ENCODE measurements at places on chromosomes 3 and 15. TPM values are rescaled to one million over a fixed set of nuclear protein-coding genes. Genes with fewer than 3 reads are reported as not detected.

DNA sequence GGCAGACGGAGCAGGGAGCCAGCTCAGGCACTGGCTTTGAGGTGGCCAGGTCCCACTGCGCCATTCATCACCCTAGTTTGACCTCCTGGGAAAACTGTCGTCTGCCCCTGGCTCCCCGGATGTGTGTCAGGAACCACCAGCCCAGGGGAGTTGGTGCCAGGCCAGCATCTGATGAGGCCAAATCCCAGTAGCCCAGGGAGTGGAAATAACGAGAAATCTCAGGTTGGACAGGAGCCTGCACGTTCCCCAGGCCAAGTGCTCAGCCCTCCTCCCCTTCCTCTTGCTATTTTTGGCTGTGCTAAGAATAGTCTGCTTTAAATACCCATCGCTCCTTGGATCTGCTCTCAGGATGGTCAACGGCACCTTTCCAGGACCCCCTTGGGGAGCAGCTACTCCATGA lies 93.1 kb upstream of the RPL32 start:
- H3K27me3 ChIP-seq = no peaks in the 10 kb centered on the region
- no peak overlapping the region for H3K27ac ChIP-seq
- DNase-seq = no peak
- H3K4me3 ChIP-seq = no peak overlapping the region
- peaks cover 8% of the 10 kb centered on the region for H3K4me1 ChIP-seq
- H3K36me3 ChIP-seq = peaks cover 6% of the 10 kb centered on the region

- H3K27me3 ChIP-seq = peaks cover 11% of the 10 kb centered on the region
- no peaks in the 10 kb centered on the region for H3K4me1 ChIP-seq
- H3K36me3 ChIP-seq = no peaks in the 10 kb centered on the region
- H3K27ac ChIP-seq = no peak overlapping the region
- DNase-seq = no peak
Observed at GRCh38 chr3:182637350-182638110, 155.8 kb upstream of the ATP11B start.

- H3K27me3 ChIP-seq = peaks cover 14% of the 10 kb centered on the region
- no peak for DNase-seq
- no peaks in the 10 kb centered on the region for H3K4me1 ChIP-seq
- no peak overlapping the region for H3K4me3 ChIP-seq
- H3K36me3 ChIP-seq = no peaks in the 10 kb centered on the region
- H3K27ac ChIP-seq = no peak overlapping the region
Observed at GRCh38 chr3:150202711-150203110, 205.4 kb upstream of the TSC22D2 start.

ZBED2 gene
- 313 TPM for total RNA-seq

MRPS22 gene
- total RNA-seq = 72.4 TPM

P2RY14 gene
- 0.16 TPM for total RNA-seq

NPHP3 gene
- 11.8 TPM for total RNA-seq

ABTB1 gene
- 8.3 TPM for total RNA-seq

SEMA3G gene
- not detected for total RNA-seq

Measured in activated CD4-positive, alpha-beta T cell treated with anti-CD3 and anti-CD28 coated beads for 36 hours (primary cell).